Panc1 (cell line): ENCODE measurements at places on chromosomes 16 and 17.

- peak; percentile 28 for DNase-seq
These were observed 65.9 kb upstream of the SDK2 start for GRCh38 chr17:73710095-73710592.

DNA sequence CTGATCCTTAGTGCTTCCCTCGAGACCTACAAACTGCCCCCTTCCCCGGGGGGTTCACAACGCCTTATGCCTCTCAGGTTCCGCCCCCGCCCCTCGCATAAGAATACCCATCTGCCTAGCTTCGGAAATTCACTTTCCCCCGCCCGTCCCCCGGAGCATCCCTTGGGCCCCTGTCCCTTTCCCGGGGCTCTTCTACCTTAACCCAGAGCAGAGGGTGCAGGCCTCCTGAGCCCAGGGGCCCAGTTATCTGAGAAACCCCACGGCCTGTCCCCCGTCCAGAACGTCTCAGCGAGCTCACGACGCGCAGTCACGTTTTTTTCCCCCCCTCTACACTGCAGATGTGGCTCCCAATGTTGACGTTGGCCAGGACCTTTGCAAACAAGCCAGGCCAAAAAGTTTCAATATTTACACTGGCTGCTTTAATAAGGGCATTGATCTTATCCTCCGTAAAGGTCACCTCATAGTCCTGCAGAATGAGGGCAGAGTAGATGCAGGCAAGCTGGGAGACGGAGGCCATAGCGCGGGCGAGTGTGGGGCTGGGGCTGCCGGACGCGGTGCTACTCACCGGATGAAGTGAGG is 1.4 kb upstream of the NBR1 start:
- DNase-seq: no peak

DNA sequence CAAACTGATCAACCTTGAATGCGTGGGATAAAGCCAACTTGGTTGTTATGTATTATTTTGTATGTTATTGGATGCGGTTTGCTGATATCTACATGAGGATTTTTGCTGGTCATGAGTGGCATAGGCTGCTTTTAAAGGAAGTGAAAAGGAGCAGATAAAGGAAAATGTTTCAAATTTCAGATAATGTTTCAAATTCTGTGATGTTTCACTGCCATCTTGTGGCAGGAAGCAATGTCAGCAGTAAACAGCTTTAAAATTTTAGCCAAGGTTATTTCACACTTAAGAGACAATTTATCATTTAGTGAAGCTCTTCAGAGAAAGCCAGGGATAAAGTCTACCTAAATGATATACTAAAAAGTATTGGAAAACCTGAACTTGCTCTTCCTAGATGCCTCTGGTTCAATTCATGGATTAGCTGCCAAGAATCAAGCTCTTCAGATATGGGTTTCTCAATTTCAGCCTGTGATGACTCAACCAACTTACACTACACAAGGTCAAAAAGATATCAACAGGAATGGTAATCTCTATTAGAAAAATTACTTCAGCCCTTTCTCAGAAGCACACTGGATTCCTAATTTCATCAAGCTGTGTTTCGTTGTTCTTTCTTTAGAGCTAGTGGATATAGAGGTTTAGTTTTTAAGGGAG is 136.0 kb upstream of the C17orf78 start:
- no peak for DNase-seq

DNA sequence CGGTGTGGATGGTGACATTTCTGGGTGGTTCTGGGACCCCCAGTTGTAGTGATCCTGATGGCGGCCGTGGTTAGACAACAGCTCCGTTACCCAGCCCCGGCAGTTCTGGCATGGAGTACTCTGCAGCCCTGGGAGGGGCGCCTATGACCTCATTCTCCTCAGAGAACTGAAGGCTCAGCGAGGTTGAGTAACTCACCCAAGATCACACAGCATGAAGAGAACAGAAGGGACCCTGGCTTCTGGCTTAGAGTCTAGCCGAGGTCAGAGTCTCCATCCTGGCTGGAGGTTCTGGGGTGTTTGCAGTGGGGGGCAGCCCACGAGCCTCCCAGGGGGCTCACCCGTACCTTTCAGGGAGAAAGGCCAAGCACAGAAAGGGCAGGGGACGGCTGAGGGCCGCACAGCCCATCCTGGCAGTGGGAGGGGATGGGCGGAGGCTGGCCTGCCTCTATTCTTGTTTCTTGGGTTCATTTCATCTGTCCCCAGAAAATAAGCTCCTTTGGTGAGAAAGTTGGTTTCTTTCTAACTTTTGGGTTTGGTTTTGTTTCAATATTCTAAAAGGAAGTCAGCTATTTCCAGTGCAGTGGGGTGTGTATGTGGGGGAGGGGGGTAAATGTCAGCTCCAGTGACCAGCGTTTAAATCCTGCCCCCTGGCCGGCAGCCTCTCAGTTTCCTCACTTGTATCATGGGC is 13.2 kb downstream of the ZFPM1 start:
- DNase-seq: no peak

DNA sequence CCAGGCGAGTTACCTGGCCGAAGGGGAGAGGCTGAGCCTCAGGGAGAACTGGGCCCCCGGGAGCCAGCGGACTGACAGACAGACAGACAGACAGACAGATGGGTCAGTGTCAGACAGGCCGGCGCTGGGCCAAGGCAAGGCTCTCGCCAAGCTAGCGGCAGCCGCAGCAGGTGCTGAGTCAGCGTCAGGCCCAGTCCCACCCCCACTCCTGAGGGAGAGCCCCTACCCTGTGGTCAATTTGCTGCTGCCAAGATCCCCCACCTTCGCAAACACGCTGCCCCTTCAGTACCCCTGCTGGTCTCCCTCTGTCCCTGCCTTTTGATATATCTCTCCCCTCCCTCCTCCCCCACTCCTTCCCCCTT is 1.5 kb downstream of the FGF11 start:
- no peak for DNase-seq

- no peak for DNase-seq
These were observed 56.6 kb downstream of the WSCD1 start for GRCh38 chr17:6126768-6127167.

- no peak for DNase-seq
These were observed 38.0 kb downstream of the CACNG3 start for GRCh38 chr16:24294131-24294530.

GRCh38 chr17:67285360-67285759 is 40.4 kb upstream of the HELZ start:
- no peak for DNase-seq

GRCh38 chr17:62718429-62718828 is 89.7 kb downstream of the MARCHF10 start:
- DNase-seq: no peak

DNA sequence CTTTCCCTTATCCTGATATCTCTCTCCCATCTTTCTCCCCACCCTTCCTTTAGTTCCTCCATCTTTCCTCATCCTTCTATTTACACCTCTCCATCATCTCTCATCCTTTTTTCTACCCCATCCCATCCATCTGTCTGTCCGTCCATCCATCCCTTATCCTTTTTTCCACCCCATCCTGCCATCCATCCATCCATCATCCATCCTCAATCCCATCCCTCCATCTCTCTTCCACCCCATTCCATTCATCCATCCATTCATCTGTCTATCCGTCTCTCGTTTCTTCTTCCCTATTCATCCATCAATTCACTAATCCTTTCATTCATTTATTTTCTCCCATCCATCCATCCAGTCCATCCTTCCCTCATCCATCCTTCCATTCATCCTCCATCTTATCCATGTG is 68.1 kb downstream of the ABCC6 start:
- no peak for DNase-seq

GRCh38 chr16:55476625-55477533 is 2.1 kb upstream of the MMP2 start:
- DNase-seq: no peak

- no peak for DNase-seq
These were observed 80.2 kb downstream of the ZDHHC7 start for GRCh38 chr16:84931107-84931494.

- DNase-seq: no peak
These were observed 33.8 kb downstream of the COG1 start for GRCh38 chr17:73226556-73227172.

DNA sequence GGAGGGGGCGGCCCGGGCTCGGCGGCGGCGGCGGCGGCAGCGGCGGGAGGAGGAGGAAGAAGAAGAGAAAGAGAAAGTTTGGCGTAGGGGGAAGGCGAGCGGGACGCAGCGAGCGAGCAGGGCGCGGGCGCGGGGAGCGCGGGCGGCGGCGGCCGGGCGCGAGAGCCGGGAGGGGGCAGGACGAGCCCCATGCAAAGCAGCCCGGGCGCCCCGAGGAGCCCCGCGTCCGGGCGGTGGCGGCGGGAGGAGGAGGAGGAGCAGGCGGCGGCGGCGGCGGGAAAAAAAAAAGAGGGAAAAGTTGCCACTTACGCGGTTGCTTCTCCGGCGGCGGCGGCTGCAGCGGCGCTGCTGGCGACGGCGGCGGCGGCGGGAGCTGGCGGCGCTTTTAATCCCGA is 10.3 kb upstream of the ZFHX3 start:
- DNase-seq: no peak

- DNase-seq: peak; percentile 57
These were observed 58.8 kb downstream of the SMG6 start for GRCh38 chr17:2244545-2245525.

DNA sequence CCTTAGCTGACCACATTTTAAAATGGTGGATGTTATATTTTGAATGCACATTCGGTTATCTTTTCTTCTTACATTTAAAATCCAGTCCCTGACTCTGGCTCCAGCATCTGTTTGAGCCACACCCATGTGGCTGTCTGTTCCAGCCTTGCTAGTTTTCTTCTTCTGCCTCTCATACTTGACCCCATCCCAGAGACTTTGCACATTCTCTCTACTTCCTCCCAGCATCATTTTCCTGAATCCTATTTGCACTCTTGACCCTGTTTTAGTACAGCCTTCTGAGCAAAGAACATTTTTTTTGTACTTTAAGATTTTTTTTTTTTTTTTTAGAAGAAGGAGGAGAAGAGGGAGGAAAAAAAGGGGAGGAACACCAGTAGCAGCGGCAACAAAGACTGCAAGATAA is 23.3 kb upstream of the MAF start:
- no peak for DNase-seq

DNA sequence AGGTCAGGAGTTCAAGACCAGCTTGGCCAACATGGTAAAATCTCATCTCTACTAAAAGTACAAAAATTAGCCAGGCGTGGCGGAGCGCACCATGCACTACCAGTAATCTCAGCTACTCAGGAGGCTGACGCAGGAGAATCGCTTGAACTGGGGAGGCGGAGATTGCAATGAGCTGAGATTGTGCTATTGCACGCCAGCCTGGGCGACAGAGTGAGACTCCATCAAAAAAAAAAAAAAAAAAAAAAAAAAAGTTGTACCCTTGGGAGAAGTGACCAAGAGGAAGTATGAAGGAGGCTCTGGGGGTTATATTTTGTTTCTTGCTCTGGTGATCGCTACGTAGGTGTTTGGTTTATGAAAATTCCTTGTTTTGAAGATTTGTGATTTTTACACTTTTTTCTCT is 66.3 kb downstream of the LITAF start:
- no peak for DNase-seq

- DNase-seq: no peak
These were observed 43.1 kb downstream of the KLHDC4 start for GRCh38 chr16:87722590-87723225.

DNA sequence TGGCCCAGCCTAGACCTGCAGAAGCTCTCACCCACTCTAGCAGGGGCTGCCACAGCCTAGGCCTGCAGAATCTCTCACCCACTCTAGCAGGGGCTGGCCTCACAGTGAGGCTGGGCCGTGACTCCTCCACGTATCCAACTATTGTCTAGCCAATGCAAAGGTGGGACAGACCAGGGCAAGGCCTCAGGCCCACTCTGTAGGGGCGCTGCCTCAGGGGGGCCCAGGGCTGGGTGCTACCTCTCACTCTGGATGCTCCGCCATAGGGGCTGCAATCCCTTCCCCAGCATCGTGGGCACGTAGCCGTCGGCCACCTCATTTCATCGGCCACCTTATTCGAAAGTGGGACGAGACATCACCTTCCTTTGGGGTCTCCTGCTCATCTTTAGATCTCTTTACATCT is 51.7 kb downstream of the RPH3AL start:
- DNase-seq: no peak

DNA sequence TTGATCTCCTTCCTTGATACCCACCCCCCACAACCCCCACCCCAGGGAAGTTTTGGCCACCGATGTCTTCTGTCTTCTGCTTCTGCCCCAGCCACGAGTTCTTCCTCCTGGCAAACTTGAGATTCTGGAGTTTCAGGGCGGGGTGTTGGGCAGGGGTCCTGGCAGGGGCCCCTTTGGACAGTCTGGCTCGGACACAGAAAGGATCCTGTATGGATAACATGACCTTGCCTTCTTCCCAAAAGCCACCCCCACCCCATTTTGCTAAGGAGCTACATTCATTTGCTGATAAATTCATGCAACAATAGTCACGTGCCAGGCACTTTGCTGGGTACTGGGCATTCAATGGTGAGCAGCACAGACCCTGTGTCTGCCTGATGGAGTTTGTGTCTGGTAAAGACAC is 5.9 kb upstream of the COL1A1 start:
- no peak for DNase-seq

DNA sequence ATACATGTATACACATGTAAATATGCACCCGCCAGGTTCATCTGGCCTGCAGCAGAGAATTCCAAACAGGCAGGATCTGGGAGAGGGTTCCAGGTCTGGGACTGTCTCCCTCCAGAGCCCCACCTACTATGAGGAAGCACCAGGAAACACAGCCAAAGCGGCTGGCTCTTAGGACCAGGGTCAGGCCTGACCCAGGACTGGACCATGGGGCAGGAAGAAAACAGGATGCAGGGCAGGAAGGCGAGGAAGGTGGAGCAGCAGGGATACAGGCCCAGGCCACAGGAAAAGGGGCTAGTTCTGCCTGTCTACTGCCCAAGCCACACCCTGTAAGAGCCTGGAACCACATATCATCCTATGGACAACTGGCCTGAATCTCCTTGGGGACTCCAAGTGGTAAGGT is 2.2 kb downstream of the HID1 start:
- DNase-seq: no peak

GRCh38 chr17:17780922-17781590 is 55.7 kb downstream of the SREBF1 start:
- no peak for DNase-seq
